Cardiac fibroblast (primary cell): ENCODE measurements at places on chromosomes 4 and X.

DNA sequence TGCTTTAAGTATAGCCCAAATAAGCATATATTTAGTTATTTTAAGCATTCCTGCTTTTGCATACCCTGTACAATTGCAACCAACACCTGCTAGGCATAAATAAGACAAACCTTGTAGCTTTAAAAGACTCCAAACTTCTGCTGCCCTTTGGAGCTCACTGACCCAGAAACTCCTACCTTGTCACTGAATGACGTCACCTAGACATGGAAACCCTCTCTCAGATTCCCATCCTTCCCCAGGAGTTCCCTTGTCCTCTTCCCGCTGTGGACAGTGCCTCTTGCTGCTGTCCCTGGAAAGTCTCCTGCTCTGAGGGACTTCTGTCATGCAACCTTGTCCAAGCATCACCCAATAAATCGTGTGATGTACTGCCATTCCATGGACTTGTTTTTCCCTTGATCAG lies 507.2 kb downstream of the GRXCR1 start:
- no peak for DNase-seq

GRCh38 chr4:129453524-129454200 lies 357.7 kb downstream of the C4orf33 start:
- no peak for DNase-seq

GRCh38 chrX:150063138-150063518 lies 124.8 kb upstream of the EOLA2 start:
- DNase-seq: no peak

DNA sequence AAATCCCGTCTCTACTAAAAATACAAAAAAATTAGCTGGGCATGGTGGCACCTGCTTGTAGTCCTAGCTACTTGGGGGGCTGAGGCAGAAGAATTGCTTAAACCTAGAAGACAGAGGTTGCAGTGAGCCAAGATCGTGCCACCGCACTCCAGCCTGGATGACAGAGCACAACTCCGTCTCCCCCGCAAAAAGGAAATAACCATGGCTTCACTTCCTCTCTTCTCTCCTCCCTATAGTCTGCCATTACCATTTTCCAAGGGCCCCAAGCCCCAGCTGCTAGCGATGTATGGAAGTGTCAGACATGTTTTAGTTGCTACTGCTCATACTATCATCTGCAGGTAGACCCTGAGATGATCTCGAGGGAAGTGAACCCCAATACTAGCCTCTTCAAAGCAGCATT lies 177.3 kb upstream of the FAM9B start:
- DNase-seq: no peak

- DNase-seq: peak; percentile 10
Observed at GRCh38 chr4:81454499-81454898, 17.2 kb downstream of the RASGEF1B start.

GRCh38 chr4:90060039-90060438 lies 67.2 kb upstream of the CCSER1 start:
- no peak for DNase-seq

DNA sequence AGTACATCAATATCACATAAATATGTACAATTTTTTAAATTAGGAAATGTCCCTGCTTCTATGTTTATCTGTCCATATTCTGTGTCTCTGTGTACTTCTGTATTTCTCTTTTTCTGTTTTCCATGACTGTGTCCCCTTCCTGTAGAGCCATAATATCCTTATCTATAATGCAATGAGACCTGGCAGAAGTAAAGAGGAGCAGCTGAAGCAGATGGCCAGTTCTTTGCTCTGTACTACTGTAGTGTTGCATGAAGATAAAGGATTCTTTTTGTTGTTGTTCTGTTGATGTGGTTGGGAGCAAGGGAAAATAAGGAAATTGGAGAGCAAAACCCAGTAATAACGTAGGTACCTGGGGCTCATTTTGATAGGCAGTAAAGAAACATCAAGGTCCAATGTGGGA lies 301.7 kb downstream of the ADGRL3 start:
- DNase-seq: no peak

DNA sequence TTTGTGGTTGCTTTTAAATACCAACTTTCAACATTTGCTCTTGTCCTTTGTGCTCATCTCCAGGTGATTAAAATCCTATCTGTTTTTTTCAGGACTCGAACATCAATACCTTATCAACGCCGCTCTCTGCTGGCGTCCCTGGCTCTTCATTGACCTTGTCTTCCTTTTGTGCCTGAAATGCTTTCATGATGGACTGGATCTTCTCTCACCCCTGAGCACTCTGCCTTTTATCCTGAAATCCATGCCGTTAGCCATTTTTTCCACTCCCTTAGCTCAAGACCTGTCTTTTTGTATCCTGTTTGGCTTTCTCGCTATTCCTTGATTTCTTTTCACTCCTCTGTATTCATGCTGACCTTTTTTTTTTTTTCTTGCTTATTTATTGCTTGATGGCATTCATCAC lies 549.5 kb upstream of the CPEB2 start:
- DNase-seq: no peak

DNA sequence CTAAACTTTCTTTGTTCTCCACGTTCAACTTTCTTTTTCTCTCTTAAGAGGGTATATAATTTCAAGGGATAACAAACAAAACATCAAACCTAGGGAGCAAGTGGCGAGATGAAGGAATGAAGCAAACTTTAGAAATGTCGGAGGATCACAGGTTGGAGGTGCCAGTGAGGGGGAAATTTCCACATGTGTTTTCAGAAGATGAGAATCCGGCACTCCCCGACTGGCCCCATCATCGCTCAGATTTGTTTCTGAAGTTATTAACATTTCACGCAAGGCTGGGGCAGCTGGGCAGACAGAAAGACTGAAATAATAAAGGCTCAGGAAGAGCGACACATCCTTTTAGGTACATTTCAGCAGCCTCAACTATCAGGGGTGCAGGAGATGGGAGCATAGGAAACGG lies 134.9 kb downstream of the SMIM20 start:
- no peak for DNase-seq

DNA sequence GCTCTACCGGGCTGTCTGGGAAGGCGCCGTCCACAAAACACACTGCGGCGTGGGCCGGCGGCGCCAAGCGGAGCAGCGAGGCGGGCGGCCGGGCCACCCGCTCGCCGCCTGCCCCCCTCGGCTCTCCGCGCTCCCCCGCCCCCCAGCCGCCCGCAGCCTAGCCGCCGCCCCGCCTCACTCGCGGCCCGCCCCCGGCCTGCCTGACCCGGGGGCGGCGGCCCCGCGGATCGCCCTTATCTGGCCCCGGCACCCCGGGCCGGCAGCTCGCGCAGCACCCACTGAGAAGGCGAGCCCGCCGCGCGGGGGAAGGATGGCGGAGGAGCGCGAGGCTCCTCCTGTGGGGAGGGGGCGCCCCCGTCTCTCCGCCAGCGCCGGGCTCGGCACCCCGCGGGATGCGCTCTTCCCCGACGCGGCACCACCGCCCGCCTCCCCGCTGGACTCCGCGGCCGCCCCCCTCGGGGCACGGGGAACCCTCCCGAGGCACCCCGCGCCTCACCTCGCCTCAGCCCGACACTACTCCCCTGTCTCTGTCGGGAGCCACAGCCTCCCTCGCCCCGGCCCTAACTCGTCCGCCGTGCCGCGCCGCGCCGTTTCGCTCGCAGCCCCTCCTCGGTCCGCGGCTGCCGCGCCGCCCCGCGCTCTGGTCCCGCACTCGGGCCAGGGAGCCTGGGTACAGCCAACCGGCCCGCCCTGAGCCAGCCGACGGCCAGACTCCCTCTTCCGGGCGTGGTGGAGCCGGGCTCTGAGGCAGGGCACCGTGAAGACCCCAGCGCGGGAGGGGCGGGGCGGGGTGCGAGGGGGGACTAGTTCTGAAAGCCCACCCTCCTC lies 566 bp downstream of the ATP11C start:
- peak; percentile 49 for DNase-seq

DNA sequence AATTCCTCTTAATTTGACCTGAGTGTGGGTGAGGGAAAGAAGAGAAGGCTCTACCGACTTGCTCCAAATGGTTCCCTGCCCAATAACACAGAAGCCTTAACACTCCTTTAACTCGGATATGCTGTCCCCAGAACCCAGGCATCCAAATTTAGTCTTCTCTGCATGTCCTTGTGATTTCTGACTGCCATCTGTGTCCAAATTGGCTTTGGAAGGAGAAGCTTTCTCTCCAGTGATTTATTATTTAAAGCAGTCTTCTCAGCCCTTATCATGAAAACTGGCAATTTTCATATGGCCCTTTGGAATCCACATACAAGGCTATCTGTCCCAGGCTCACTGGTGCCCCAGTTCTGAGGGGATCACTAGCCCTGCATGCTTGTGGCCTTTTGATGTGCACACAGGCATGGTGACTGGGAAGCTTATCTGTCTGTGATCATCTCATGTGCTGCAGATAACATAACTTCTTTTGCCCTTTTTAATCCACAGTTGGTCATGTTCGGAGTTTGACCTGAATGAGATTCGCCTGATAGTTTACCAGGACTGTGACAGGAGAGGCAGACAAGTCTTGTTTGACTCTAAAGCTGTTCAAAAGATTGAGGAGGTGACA lies 56.7 kb downstream of the FNIP2 start:
- no peak for DNase-seq

GRCh38 chr4:7067452-7068278 lies at the start of gene GRPEL1:
TSS of gene GRPEL1 (minus strand) at chr4:7068064. CDS start at chr4:7068032, 32 bp downstream.
- peak; percentile 99 for DNase-seq

GRCh38 chr4:138875891-138876608 lies 139.5 kb upstream of the NOCT start:
- DNase-seq: peak; percentile 75

GRCh38 chr4:171812665-171813525 lies at the start of gene GALNTL6:
TSS of gene GALNTL6 (plus strand) at chr4:171813404.
- no peak for DNase-seq

DNA sequence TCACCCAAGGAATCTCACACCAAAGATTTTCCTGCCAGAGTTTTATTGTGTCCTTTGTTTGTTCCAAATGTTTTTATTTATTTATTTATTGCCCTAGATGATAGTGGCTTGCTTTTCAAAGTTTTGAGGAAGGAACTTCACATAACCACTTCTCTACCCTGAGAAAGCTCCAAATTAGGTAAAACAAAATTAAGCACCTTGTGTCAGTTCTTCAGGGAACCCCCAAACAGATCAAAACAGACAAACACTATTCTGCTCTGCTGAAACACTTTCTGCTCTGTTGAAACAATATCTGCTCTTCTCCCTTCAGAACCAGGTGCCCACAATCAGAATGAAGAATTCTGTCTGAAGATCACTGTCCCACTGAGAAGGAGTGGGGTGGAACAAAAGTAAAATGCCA lies 16.5 kb upstream of the CYBB start:
- no peak for DNase-seq

DNA sequence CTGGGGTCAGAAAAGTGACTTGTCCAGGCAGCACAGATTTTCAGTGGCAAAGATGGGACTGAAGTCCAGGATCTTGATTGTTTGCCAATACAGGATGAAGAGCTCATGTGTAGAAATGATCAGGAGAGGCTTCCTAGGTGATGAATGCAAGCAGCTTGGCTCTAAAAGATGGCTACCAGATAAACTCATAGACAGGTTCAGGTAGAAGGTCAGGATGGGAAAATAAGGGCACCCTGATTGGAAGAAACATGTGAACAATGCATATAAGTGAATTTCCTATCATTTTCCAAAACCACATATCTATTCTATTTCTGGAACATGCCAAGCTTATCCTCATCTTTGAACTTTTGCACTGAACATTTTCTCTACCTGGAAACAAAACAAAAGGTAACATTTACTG lies 87.7 kb downstream of the FAM13A start:
- no peak for DNase-seq

DNA sequence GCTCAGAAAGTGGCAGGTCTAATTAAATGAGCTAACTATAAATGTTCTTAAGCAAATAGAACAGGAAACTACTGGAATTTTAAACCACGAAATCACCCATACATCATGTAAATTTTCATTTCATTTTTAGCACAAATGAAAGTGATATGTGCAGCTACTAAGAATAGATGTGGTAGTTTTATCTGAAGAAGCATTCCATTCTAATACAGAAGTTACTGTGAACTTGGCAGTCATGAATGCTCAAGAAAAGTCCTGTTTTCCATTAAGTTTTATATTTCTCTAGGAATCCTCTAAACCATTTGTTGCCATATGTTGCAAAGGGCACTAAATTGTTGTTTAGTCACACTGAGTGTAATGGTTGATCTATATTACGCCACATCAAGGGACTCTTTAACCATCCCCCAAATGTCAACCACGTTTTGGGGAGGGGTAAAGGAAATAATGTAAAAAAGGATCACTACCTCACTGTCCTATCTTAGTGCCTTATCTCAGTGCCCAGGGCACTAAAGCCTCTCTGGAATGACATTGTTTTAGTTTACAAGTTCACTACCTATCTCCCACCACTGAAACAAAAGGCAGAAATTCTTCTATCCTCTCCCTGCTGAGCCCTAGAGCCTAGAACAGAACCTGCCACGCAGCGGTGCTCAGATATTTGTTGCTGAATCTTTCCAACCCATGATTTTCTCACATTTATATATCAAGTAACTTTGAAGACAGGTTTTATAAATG lies 118.0 kb downstream of the SHISA3 start:
- DNase-seq: no peak

DNA sequence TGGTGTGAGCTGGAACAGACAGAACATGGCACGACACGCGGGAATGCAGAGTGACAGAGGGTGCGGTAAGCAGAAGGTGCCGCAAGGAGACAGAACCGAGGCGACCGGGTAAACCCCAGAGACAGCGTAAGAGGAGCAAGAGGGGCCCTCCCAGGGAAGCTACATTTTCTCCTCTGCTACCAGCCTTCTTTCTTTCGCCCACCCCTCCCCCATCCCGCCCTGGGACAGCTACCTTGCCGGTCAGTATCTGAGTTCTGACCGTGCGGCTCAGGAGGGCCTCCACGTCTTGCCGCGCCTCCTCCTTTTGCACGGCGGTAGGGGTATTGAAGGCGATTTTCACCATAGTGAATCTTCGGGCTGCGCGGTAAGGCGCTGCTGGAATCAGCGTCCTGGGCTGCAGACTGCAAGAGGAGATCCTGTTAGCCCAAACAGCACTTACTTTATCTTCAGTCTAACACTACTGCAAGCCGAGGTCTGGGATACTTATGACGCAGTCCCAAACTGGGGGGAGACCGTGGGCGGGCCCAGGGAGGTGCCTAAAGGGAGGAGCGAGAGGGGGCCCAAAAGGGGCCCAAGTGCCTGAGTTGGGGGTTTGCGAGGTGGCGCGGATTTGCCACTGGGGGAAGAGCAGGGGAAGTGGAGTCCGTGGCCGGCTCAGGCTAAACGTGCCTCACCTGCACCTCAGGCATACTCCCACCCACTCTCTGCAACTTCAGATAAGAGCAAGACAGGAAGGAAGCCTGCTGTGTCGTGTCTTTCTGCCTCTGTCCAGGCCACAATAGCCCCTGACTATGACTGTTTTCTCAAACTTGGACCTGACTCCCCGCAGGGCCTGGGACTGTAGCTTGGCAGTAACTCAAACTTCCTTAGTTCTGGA lies at the start of gene ITM2A:
Gene ITM2A, minus strand, starts transcription at position 462 of the 877 bp plus-strand sequence. Its CDS starts 119 bp downstream, at position 343.
- peak; percentile 2 for DNase-seq

- DNase-seq: no peak
Observed at GRCh38 chrX:44234116-44234515, 109.4 kb downstream of the EFHC2 start.

DNA sequence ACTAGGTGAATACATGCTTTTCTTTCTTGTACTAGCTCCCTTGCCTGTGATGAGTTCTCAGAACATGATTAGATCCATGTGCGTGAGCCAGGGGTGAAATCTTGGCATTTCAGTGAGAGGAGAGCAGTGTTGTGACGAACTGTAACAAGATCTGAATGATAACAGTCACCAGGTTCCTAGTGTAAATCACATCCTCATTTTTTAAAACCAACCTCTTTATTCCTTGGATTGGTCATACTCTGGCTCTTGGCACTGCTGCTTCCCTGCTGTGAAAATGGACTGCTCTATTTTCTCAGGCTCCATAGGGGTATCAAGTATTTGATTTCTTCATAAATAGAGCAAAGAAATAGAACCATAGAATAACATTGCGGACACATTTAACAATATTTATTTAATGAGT lies 206.3 kb downstream of the SLC4A4 start:
- peak; percentile 59 for DNase-seq

GRCh38 chr4:13944095-13944511 lies 316.6 kb upstream of the BOD1L1 start:
- DNase-seq: no peak
